ENCODE measurements at places on chromosomes 12 and 14. TPM values are rescaled to one million over a fixed set of nuclear protein-coding genes. Genes with fewer than 3 reads are reported as not detected.

- H3K27me3 ChIP-seq = no peaks in the 10 kb centered on the region
- no peaks in the 10 kb centered on the region for H3K36me3 ChIP-seq
- H3K4me1 ChIP-seq = peaks cover 18% of the 10 kb centered on the region
- no peak overlapping the region for H3K4me3 ChIP-seq
- peak; percentile 76 for DNase-seq
These were observed 22.3 kb upstream of the TC2N start for GRCh38 chr14:91889477-91890211.

The KRT82 gene
- not detected for total RNA-seq

The PTPRB gene
- total RNA-seq = 19.6 TPM

DNA sequence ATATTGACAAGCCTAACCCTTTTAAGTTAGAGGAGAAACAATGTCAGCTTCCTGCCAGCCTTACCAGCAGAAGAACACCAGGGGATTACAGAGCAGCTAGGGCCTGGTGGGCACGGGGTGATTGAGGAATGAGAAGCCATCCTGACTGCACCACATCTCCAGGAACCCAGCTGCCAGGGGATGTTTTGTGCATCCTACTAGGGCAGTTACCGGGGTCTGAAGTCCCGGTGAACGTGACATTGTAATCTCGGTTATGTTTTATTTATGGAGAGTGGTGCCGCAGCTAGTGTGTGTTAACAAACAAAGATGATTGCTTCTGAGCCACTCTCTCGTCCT lies 115.9 kb downstream of the BCL11B start:
- DNase-seq = no peak
- H3K4me3 ChIP-seq = no peak overlapping the region
- no peaks in the 10 kb centered on the region for H3K36me3 ChIP-seq
- no peaks in the 10 kb centered on the region for H3K4me1 ChIP-seq
- no peaks in the 10 kb centered on the region for H3K27me3 ChIP-seq

- H3K4me1 ChIP-seq = no peaks in the 10 kb centered on the region
- no peaks in the 10 kb centered on the region for H3K36me3 ChIP-seq
- H3K27me3 ChIP-seq = no peaks in the 10 kb centered on the region
- no peak for DNase-seq
- no peak overlapping the region for H3K4me3 ChIP-seq
These were observed 293.7 kb downstream of the BTG1 start for GRCh38 chr12:91851741-91852477.

GRCh38 chr12:31031951-31032335 lies 41.7 kb upstream of the DDX11 start:
- DNase-seq = no peak

The AQP6 gene
- total RNA-seq = 0.34 TPM

The KRT79 gene
- not detected for total RNA-seq

The SERPINA6 gene
- 407 TPM for total RNA-seq

GRCh38 chr12:507391-507796 lies 47.7 kb downstream of the B4GALNT3 start:
- no peaks in the 10 kb centered on the region for H3K36me3 ChIP-seq
- DNase-seq = no peak
- no peak overlapping the region for H3K4me3 ChIP-seq
- H3K4me1 ChIP-seq = no peaks in the 10 kb centered on the region
- no peak overlapping the region for H3K27ac ChIP-seq

Measured in right lobe of liver (tissue), 6 donors.